ENCODE measurements at places on chromosomes 3 and 15. TPM values are rescaled to one million over a fixed set of nuclear protein-coding genes. Genes with fewer than 3 reads are reported as not detected.

GRCh38 chr3:9196020-9196419, 53.4 kb downstream of the SRGAP3 start:
- H3K36me3 ChIP-seq = no peaks in the 10 kb centered on the region
- no peak overlapping the region for H3K4me3 ChIP-seq
- H3K27ac ChIP-seq = no peak overlapping the region
- no peaks in the 10 kb centered on the region for H3K4me1 ChIP-seq
- H3K27me3 ChIP-seq = peaks cover 3% of the 10 kb centered on the region

DNA sequence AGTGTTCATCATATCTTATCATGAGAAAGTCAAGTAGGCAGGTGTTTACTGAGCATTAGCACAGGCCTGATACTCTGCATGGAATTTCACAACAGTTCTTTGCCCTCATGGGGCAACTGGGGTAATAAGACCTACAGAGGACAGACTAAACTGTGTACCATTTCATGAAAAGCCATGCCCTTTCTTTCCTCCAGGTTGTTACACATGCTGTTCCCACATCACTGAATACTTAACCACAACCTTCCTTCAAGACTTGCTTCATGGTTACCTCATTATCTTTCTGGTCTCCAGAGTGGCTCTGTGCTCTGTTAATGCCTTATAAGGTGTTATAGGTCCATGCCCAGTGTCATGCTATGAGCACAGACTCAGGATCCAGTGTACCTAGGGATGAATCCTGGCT, 28.2 kb upstream of the RSL24D1 start:
- H3K36me3 ChIP-seq = no peaks in the 10 kb centered on the region
- H3K4me3 ChIP-seq = no peak overlapping the region
- DNase-seq = no peak
- H3K27ac ChIP-seq = no peak overlapping the region
- H3K27me3 ChIP-seq = no peaks in the 10 kb centered on the region
- peaks cover 13% of the 10 kb centered on the region for H3K4me1 ChIP-seq

ADCY5 gene
- not detected for total RNA-seq

CPNE4 gene
- not detected for total RNA-seq

- DNase-seq = no peak
- H3K27ac ChIP-seq = no peak overlapping the region
- no peaks in the 10 kb centered on the region for H3K4me1 ChIP-seq
- H3K36me3 ChIP-seq = no peaks in the 10 kb centered on the region
- H3K27me3 ChIP-seq = no peaks in the 10 kb centered on the region
Observed at GRCh38 chr3:78728406-78729145, 1039.2 kb downstream of the ROBO1 start.

DNA sequence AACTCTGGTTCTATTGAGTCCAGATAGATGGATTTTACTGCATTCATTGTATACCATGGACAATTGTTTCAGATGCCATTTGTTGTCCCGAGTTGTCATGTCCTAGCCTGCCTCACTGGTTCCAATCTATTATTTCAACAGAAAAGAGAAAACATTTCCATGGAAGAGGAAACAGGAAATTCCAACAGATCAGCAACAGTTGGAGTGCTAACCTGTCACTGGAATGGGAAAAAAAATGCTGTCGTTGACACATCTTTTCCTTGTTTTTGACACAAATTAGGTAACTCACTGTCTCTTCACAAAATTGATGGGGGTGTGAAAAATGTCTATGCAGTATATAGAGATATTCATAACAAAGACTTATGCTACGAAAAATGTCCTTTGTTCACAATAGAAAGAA, 432.0 kb upstream of the TBL1XR1 start:
- no peak overlapping the region for H3K27ac ChIP-seq
- peaks cover 13% of the 10 kb centered on the region for H3K4me1 ChIP-seq
- no peaks in the 10 kb centered on the region for H3K27me3 ChIP-seq
- peak; percentile 67 for DNase-seq
- H3K36me3 ChIP-seq = no peaks in the 10 kb centered on the region
- H3K4me3 ChIP-seq = no peak overlapping the region

DNA sequence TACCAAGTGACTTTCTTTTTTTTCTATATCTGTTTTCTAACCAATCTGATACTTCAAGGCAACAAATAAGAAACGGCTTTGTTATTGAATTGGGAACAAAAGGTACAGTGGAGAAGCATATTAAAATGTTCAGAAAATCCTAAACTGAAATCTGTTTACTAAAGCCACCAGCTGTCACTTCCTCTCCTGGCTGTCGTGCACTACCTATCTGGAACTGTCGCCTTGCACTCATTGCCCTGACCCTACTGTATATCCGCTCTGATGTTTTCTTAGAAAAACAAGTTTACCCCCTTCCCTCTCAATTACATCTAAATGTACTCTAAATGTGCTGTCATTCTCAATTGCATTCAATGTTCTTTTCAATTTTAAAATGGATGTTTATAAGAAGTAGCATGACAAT, 439.8 kb upstream of the ARRDC4 start:
- H3K4me1 ChIP-seq = no peaks in the 10 kb centered on the region
- H3K4me3 ChIP-seq = no peak overlapping the region
- H3K27ac ChIP-seq = no peak overlapping the region
- no peaks in the 10 kb centered on the region for H3K36me3 ChIP-seq

ERICH6 gene
- not detected for total RNA-seq

SEMA3G gene
- 22.6 TPM for total RNA-seq

Data from endothelial cell of umbilical vein (primary cell).